ENCODE measurements at places on chromosomes 5 and 9.

DNA sequence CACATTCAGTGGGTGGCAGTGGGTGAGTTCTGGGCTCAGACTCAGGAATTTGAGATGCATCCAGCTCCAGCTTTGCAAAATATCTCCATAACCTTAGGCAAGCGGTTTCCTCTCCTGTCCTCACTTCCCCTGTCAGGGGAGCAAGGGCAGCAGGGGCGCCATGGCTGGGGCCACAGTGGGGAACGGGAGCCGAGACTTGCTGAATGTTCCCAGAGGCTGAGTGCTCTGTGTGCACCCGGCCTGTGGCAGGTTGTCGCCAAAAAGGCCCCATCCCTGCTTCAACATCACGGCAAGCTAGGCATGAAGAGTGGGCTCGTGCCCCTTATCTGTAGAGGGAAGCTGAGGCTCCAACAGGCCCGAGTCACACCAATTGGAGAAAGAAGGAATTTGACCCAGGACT is 268.8 kb downstream of the NSG2 start:
- no peak for DNase-seq

DNA sequence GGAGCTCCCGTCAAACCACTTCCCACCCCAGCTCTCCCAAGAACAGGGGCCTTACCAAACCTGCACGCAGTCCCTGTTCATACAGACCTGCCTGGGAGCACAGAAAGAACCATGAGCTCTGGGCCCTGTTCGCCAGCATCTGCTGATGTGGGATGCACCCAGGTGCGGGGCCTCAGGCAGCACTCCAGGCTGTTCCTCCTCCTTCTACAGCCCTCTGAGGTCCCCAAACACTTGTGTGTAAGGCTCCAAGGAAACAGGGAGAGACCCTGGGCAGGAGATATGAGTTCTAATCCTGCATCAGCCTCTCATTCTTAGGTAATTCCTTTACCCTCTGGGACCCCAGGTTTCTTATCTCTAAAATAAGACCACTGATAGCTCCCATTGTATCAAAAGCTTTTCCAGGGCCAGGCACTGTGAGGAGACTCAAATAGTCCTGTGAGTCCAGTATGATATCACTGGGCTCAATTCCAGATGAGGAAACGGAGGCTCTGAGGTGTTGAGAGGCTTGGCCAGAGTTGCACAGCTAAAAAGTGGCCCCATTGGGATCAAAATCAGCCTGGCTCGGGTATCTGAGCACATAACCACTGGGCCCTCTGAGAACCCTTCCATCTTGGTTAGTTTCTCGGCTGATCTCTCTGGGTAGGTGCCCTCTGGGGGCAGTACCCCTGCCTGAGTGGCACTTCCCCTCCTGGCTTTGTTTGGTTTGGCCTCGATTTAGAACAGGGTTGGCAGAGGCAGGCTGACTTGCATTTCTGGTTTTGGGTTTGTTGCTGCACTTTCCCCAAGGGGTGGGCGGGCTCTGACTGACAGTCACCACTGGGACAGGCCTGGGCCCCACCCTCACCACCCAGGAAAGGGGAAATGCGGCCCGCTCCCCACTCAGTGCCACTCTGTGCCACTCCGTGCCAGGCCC is 116.8 kb downstream of the RGS3 start:
- peak; percentile 35 for DNase-seq

GRCh38 chr5:111226556-111226955 is 2.4 kb downstream of the CAMK4 start:
- DNase-seq, result no peak

DNA sequence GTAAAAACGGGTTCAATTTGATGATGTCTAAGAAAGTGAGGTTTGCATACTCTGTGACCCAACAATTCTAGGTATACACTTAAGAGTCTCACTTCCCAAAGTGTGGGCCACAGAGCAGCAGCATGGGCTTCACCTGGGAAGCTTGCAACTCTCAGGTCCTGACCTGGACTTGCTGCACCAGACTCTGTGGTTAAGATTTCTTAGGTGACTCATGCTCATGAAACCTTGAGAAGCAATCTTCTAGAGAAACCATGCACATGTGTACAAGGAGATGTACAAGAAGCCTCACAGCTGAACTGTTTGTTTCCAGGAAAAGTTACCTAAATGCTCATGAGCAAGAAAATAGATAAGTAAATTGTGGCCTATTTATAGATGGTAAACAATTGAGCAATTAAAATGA is 30.0 kb downstream of the DNAJC21 start:
- DNase-seq, result no peak

DNA sequence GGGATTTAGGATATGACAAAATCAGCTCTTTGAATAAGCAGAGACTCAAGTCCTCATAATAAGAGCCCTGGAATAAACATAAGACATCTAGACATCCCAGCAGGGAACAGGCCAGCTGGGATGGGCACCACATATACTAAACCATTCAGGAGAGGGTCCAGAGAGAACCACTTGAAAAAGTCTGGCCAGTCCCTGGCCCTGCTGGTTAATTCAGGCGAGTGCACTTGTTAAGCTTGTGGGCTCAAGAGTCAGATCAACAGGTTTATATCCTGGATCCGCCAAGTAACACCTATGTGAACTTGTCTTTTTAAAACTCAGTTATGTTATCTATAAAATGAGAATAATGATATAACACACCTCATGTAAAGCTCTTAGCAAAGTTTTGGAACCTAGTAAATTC is 63.3 kb downstream of the CAVIN4 start:
- DNase-seq, result no peak

DNA sequence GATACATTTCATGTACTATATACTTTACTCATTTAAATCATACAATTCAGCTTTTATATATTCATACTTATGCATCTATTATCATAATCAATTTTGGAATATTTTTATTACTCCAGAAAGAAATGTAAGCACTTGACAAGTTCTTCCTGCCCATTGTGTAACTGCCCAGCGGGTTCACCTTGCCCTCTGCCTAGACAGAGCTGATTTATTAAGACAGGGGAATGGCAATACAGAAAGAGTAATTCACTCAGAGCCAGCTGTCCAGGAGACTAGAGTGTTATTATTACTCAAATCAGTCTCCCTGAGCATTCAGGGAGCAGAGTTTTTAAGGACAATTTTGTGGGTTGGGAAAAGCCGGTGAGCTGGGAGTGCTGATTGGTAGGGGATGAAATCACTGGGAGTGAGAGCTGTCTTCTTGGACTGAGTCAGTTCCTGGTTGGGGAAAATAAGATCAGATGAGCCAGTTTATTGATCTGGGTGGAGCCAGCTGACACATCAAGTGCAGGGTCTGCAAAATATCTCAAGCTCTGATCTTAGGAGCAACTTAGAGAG is 16.1 kb upstream of the SPIN1 start:
- DNase-seq, result no peak

DNA sequence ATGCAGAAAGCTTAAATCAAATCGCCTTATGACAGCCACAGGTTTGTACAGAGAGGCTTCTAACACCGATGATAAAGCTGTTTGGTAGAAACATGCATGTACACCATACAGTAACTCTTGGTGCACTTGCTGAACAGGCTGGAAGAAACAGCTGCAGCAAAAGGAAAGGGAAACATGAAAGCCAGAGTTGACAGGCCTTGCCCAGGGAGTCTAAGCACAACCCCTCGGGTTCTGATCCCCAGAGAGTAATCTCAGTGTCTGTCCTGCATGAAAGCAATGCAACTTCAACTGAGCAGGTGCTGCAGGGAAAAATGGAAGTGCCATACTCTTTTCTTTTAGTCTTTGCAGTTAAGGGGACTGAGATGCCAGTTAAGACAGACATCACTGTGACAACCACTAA is 419.9 kb downstream of the BNC2 start:
- no peak for DNase-seq

- DNase-seq, result peak; percentile 96
These were observed at the start of the genes NLN and SGTB for GRCh38 chr5:65721720-65722574. NLN (plus strand) TSS chr5:65722205; CDS start chr5:65722374, 169 bp downstream. SGTB (minus strand) TSS chr5:65722109; CDS start chr5:65720807, 1,302 bp downstream.

GRCh38 chr5:96978812-96979449 is 43.1 kb downstream of the LNPEP start:
- peak; percentile 11 for DNase-seq

GRCh38 chr9:21470126-21470525 is 12.0 kb downstream of the IFNE start:
- DNase-seq, result no peak

DNA sequence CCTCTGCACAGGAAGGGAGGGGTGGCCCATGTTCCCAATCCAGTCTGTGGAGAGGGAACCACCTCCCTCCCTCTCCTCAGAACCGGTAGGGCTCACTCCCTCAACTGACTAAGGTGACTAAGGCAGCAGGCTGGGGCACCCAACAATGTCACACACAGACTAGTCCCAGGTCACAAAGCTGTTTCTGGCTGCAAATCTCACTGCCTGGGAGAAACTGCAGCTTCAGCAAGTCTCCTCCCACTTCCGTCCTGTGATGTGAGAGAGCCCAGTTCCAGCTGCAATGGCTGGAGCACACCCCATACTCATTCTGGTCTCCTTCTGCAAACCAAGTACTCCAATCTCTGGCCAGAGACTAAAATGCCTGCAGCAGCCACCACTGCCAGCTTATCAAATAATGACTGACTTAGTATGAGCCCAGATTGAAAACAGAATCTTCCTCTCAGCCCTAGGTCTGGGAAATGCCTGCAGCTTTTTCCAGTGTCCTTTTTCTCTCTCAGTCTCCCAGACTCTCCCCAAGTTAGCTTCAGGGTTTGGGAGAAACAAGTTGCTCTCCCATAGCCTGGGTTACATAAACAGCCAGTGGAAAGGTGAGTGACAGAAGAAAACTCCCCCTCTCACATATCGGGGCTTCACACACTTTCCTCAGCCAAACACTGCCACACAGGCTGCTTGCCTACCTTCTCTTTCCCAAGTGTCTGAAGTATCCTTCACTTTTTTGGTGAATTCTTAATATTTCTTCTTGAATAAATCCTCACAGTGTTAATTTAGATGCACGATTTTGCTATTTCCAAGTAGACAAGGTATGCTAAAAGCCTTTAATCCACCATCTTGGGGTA is 247.4 kb upstream of the RASA1 start:
- no peak for DNase-seq

DNA sequence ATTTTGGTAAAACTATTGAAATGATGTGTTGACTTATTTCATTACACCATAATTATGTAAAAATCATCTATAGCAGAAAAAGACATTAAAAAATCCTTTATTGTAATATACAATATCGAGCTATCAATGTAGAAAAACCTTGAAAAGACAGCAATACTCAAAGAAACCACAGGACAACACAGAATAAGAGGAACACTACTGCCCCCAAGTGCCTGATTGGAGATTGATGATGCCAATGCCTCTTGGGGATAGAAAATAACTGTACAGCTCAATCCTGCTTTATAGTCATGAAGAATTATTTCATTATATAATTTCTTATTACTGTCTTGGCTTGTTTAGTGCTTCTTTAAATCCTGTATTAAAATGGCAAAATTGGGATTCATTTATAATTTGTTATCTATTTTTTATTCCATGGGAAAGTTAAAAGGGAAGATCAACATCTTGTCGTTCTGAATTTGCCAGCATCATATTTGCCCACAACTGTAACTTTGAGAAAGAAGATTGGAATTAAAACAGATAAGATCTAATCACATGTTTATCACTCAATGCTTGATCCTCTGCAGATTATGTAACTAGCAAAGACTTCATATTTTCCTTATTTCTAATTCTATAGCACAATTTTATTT is 337.5 kb downstream of the CDH9 start:
- DNase-seq, result peak; percentile 76

GRCh38 chr5:141272906-141273305 is 27.7 kb downstream of the PCDHB15 start:
- DNase-seq, result no peak

DNA sequence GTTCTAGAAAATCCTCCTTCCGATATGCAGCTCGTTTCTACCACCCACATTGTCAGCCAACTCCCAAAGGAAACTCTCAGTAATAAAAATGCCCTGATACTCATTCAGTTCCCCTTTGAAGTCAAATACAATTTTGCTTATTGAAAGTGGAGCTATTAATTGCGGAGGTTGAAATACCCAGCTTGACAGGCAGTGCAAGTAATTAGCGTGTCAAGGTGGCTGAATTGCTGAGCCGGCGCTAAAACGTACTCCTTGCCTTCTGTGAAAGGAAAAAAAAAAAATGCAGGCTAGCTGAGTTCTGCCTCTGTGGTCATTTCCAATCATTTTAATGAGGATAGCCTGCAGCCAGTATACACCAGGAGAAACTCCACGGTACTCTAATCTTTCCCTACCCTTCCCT is 165.5 kb downstream of the RORB start:
- peak; percentile 83 for DNase-seq

DNA sequence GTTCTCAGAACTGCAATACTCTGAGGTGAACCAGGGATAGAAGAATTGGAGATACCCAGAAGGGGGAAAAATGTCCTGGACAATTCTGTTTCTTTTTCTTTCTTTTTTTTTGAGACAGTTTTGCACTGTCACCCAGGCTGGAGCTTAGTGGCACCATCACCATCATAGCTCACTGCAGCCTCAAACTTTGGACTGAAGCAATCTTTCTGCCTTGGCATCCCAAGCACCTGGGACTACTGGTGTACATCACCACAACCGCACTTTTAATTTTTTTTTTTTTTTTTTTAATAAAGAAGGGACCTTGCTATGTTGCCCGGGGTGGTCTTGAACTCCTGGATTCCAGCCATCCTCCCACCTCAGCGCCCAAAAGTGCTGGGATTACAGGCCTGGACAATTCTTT is 1.9 kb downstream of the EMB start:
- no peak for DNase-seq

- DNase-seq, result peak; percentile 80
These were observed 134.6 kb upstream of the CPEB4 start for GRCh38 chr5:173753307-173754168.

DNA sequence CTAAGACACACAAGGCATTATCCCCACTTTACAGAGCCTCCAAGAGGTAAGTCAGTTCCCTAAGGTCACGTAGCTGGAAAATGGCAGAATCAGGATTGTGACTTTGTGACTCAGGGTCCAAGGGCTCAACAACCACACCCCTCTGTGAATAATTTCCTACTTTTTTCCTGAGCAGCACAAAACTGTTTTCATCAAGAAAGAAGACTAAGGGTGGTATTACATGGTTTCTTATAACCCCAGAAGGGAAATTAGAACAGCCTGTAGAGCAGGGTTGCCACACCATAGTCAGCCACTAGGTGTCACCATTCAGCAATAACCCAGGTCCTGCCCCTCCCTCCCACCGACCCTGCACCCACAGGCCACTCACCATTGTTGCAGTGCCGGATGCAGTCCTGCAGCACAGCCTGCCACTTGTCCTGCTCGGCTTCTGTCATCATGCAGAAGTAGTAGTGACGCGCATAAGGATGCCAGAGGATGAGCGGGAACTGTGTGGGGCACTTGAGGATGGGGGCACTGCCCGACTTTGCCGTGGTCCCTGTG is 72.1 kb downstream of the LRSAM1 start:
- DNase-seq, result no peak

DNA sequence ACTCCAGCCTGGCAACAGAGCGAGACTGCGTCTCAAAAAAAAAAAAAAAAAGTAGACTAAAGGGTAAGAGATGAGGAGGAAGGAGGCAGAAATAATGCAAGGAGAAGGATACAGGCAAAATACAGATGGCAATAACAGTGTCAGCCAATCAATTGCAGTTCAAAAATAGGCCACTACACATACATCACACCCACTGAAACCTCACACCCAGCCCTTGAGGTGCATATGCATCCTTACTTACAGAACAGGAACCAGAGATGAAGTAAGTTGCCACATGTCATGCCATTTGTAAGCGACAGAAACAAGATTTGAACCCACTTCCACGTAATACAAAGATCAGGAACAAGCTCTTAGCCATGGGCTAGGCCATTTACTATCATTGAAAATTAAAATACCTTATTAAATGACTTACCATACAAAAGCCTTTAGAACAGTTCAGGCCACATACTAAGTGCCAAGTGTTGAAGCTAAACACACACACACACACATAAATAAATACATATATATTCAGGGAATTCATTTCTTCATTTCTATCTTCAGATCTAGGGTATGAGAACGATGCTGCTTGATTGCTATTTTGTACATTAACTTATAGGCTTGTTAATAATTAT is 98.4 kb downstream of the FNBP1 start:
- no peak for DNase-seq

GRCh38 chr5:176133289-176133870 is 104.8 kb upstream of the SIMC1 start:
- DNase-seq, result no peak

All from eye (tissue), 1 donor.